ENCODE measurements at places on chromosomes 11 and 22. TPM values are rescaled to one million over a fixed set of nuclear protein-coding genes. Genes with fewer than 3 reads are reported as not detected.

- H3K4me1 ChIP-seq, result peaks cover 12% of the 10 kb centered on the region
- peaks cover 16% of the 10 kb centered on the region for H3K27me3 ChIP-seq
Observed at GRCh38 chr11:61777234-61778090, 14.9 kb downstream of the TMEM258 start.

DNA sequence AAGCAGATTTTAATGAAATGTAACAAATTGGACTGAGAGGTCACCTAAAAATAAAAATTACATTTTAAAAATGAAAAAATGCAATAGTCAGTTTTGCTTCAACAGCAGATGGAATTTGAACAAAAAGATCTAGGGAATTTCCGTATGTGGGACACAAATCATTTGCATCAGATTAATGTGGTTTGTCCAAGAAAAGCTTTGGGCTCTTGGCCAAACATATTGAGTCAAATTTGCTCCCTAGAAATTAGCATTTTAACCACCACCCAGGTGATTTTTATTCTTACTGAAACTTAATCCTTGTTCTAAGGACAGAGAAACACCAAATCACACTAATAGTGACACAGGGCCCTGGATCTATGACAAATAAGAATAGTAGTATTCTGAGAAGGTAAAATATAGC is 1477.8 kb downstream of the FAM181B start:
- H3K27ac ChIP-seq, result no peak overlapping the region
- DNase-seq, result no peak
- no peaks in the 10 kb centered on the region for H3K36me3 ChIP-seq
- no peak overlapping the region for H3K4me3 ChIP-seq

GRCh38 chr11:79040348-79040747 is 400.5 kb downstream of the TENM4 start:
- no peak overlapping the region for H3K27ac ChIP-seq
- H3K4me1 ChIP-seq, result no peaks in the 10 kb centered on the region
- no peak for DNase-seq
- peaks cover 16% of the 10 kb centered on the region for H3K27me3 ChIP-seq
- H3K4me3 ChIP-seq, result no peak overlapping the region
- H3K36me3 ChIP-seq, result no peaks in the 10 kb centered on the region

DNA sequence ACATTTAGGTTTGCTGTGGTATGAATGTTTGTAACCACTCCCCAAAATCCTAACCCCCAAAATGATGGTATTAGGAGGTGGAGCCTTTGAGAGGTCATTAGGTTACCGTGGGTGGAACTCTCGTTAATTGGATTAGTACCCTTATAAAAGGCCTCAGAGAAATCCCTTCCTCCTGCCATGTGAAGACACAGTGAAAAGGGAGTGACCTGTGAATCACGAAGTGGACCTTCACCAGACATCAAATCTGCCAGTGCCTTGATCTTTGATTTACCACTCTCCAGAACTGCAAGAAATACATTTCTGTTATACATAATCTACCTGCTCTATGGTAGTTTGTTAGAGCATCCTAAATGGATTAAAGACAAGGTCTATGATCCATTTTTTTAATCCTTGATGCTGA is 12.6 kb upstream of the PICALM start:
- H3K4me3 ChIP-seq, result no peak overlapping the region
- H3K4me1 ChIP-seq, result no peaks in the 10 kb centered on the region
- H3K36me3 ChIP-seq, result no peaks in the 10 kb centered on the region
- H3K27ac ChIP-seq, result no peak overlapping the region
- H3K27me3 ChIP-seq, result no peaks in the 10 kb centered on the region

DNA sequence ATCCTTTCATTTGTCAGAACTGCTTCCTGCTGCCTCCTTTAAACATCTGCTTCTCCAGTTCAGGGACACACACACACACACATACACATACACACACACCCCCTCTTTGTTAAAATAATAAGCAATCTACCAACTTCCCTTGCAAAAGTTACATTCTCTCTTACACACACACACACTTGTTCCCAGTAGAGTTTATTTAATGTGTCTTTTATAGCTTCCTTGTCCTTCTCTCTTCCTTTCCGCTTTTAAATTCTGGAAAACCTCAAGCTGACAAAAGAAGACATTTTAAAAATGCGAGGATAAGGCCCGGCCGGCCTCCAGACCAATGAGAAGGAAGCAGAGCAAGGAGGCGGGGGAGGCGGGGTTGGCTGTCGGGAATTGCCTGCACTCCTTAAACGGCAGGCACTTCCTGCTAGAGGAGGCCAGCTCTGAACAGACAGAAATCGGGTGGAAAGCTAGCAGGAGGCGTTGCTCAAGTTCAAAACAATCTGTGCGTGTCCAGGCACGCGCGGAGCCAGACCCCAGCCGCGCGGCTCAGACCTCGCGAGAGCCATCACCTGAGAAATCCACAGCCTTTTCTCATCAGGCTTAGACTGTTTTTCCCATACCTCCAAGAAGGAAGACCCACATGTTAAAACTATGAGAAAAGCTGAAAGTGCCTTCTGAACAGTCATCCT is 99.9 kb downstream of the MAML2 start:
- H3K4me3 ChIP-seq, result peak overlapping the region; percentile 81
- peaks cover 49% of the 10 kb centered on the region for H3K4me1 ChIP-seq
- peak overlapping the region; percentile 92 for H3K27ac ChIP-seq
- DNase-seq, result peak; percentile 84
- peaks cover 2% of the 10 kb centered on the region for H3K36me3 ChIP-seq

- H3K36me3 ChIP-seq, result no peaks in the 10 kb centered on the region
- peak overlapping the region; percentile 4 for H3K4me3 ChIP-seq
- no peak overlapping the region for H3K27ac ChIP-seq
- DNase-seq, result no peak
- H3K27me3 ChIP-seq, result peaks cover 52% of the 10 kb centered on the region
Observed at GRCh38 chr11:128904656-128905344, 13.6 kb downstream of the KCNJ5 start.

DNA sequence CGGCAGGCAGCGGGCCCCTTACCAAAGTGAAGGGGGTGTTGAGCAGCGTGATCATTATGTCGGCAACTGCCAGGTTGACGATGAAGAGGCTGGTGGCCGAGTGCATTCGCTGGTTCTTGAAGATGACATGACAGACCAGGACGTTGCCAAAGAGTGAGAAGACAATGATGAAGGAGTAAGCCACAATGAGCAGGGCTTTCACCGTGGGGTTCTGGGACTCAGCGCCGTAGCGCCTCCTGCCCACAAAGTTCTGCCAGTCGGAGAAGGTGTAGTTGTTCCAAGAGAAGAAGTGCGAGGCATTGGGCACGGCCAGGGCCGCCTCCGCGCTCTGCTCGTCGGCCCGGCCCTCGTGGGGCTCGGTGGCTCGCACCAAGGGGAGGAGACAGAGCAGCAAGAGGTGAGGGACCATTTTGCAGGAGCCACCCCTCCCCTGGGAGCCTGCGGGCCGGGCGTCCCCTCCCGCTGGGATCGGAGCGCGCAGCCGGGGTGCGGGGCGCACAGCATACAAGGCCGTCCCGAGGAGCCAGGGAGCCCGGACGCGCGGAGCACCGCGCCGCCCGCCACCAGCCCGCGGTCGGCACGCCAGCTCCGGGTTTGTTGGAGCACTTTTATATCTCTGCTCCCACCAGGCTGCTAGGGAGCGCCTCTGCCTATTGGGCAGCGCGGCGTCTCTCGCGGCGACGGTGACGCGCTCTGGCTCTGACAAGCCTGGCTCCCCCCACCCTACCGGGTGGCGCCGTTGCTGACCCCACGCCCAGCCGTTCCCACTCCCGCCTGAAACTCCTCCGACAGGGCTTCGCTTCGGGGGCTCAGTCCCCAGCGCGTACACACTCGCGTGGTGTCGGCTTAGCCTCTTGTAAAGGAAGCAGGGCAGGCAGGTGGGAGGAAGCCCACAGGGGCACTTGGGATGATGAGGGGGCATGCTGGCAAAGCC is at the start of gene GPR83:
TSS of gene GPR83 (minus strand) at position 581 of the 934 bp plus-strand sequence. CDS start at position 409, 172 bp downstream.
- peak within 1 kb of the TSS; percentile 47 for H3K4me3 ChIP-seq
- peaks cover 6% of the 10 kb centered on the region for H3K4me1 ChIP-seq
- peaks cover 7% of the 10 kb centered on the region for H3K36me3 ChIP-seq
- DNase-seq, result peak; percentile 2

GRCh38 chr11:48020092-48020755 is 39.9 kb downstream of the PTPRJ start:
- H3K4me1 ChIP-seq, result peaks cover 48% of the 10 kb centered on the region
- H3K4me3 ChIP-seq, result no peak overlapping the region
- no peak overlapping the region for H3K27ac ChIP-seq
- DNase-seq, result no peak
- H3K36me3 ChIP-seq, result no peaks in the 10 kb centered on the region

- no peak for DNase-seq
- H3K4me3 ChIP-seq, result no peak overlapping the region
- peaks cover 6% of the 10 kb centered on the region for H3K36me3 ChIP-seq
- H3K27ac ChIP-seq, result no peak overlapping the region
- H3K4me1 ChIP-seq, result peaks cover 62% of the 10 kb centered on the region
Observed at GRCh38 chr11:3959903-3960265, 104.4 kb downstream of the STIM1 start.

MRGPRX4 gene
- not detected for total RNA-seq

IL17REL gene
- not detected for total RNA-seq

OSM gene
- 50.7 TPM for total RNA-seq

MRGPRF gene
- not detected for total RNA-seq

ZNF215 gene
- 2.4 TPM for total RNA-seq
